Thoracic aorta (tissue), 2 donors: ENCODE measurements at places on chromosomes 7 and 10.

DNA sequence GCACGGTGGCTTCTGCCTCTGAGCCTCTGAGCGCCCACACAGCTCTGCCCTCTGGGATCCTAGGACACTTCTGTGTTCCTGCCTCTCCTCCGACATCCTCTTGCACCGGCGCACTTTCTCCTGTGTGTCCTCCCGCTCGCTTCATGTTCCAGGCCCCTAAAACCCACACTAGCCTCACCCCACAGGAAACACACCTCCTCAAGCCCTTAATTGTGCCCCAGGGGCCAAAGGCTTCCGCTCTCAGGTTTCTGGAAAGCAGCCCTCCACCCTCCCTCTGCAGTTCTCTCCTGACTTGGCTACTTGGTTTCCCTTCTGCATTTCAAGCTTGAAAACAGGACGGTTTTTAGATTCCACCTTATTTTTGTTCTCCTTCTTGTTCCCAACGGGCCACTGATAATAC lies 7.3 kb downstream of the GFRA1 start:
- DNase-seq: no peak

GRCh38 chr7:5597772-5598171 lies 174.1 kb upstream of the TNRC18 start:
- no peak for DNase-seq

GRCh38 chr7:55271069-55271626 lies 94.0 kb upstream of the LANCL2 start:
- no peak for DNase-seq

GRCh38 chr10:128825626-128826025 lies 641.4 kb upstream of the MGMT start:
- DNase-seq: no peak

GRCh38 chr10:84542522-84543490 lies 214.4 kb downstream of the CCSER2 start:
- no peak for DNase-seq

DNA sequence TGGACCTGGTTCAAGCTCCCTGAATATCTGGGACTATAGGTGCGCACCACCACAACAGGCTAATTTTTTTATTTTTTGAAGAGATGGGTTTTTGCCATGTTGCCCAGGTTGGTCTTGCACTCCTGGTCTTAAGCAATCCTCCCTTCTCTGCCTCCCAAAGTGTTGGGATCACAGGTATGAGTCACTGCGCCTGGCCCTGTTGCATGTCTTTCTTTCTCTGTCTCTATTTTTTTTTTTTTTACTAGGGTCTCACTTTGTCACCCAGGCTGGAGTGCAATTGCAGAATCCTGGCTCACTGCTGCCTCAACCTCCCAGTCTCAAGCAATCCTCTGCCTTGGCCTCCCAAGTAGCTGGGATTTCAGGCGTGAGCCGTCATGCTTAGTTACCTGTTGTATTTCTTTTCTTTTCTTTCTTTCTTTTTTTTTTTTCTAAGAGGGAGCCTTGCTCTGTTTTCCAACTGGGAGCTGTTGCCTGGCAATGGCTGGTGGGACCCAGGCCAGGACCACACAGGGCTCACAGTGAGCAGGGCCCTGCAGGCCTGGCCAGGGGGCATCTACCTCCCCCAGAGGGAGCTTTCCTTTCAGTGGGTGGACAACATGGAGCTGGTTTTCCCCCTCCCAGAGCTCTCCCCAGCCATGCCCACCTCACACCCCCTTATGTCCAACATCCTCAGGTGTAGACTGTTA lies 6.0 kb downstream of the MYL7 start:
- no peak for DNase-seq

DNA sequence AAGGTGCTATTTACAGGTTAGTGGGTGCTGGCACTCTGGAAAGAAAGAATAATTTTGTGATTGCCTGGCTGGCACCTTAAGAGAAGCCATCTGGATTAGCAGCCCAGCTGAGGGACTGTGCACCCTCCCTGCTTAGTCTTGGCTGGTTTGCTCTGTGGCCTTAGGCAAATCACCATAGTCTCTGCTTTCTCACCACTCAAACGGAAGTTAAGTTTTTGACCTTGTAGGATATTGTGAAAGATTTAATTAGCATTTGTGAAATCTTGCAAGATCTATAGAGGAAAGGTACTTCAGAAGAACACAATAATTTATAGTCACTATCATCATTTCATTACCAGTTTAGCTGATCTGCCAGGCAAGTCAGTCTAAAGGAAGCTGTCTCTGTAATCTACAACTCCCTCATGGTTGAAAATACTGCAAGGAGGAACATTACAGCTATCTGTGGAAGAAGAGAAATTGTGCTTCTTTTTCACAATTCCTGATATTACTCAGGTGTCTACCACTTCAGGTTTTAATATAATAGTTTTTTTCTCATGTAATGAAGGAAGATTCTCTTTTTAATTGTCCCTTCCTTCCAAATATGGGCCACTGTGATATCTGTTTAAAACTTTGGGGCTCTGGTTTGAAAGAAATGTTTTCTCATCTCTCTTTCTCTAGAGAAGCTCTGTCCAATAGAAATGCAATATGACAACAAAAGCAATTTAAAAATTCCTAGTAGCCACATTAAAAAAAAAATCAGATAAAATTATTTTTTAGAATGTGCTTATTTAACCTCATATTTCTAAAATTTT lies 219.6 kb downstream of the PTEN start:
- DNase-seq: no peak

GRCh38 chr7:69109246-69109645 lies 489.0 kb upstream of the AUTS2 start:
- no peak for DNase-seq
